ENCODE measurements at places on chromosomes 2 and 18.

GRCh38 chr2:105609746-105610402 lies 134.8 kb upstream of the NCK2 start:
- DNase-seq, result no peak

DNA sequence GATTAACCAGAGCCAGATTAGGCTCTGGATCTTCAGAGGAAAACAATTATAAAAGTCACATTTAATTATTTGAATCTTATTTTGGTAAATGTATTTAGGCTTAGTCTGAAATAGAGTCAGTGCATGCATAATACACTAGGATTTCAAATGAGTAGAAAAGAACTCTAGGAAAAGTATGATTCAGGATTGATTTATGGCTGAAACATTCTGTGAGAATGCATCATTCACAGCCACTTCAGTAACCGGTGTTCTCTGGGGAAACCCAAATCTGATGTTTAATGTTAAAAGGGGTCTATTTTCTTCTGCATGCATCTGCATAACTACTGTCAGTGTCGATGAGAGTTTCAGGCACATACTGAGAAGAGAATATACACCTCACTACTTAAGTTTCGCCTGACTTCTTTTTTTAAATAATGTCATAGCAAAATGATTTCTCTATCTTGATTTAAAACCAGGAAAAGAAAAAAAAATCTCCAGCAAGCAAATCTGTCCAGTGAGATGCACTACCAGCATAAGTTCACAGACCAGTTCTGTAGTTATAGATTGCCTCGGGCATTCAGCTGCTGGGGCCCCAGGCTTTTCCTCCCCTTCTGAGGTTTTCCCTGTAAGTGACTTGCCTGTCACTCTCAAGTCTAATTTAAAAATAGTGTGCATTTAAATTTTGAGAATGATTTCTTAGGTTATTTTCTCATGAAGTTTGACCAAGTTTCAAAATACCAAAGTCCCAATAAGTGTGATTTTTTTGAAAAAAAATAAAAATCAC lies 501.5 kb downstream of the NR4A2 start:
- no peak for DNase-seq

DNA sequence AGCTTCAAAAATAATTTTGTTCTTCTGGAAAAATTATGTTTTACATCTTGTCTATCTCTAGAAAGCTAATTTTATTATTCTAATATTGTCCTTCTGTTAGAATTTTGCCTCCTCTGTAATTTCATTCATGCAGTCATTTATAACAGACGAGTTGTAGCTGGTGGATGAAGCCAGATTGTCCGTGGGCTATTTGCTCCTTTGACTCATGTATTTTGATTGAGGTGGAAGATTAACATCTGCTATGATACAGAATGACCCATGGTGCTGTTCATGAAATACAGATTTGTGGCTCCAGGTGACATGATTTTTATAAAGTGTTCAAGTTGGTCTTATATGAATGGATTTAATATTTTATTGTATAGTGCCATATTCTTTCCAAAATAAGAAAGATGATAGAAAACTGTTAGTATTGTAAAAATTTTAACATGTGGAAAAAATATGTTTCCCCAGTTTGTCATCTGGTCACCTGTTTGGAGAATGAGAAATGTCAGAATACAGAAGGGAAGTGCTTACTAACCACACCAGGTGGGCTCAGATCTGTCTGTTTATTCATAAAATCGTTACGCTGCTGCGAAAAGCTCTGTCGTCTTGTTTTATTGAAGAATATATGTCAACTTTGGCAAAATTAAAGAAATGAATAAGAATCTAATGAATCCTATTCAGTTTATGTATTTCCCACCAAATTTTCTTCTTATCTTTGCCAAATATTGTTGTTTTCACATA lies 20.4 kb upstream of the L3MBTL4 start:
- no peak for DNase-seq

- DNase-seq, result no peak
Measured at GRCh38 chr2:207767461-207768167, 2.1 kb downstream of the FZD5 start.
